ENCODE measurements at places on chromosomes 13 and 19.

DNA sequence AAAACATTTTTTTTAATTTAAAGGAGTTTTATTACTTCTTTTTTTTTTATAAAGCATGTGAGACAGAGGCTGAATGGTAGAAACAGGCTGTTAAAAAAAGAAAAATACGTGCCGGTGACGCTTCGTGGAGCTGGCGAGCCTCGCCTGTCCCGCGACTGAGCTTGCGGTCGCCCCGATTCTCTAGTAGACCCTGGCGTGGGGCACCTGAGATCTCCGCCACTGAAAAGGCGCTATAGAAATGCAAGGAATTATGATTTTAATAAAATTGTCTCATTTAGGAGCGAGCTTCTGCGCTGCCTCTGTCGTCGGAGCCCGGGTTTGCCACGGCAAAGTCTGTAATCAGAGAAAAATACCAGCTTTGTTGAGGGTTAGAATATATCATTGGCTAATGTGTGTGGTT lies 18.4 kb downstream of the NFIX start:
- no peak for DNase-seq

- no peak for DNase-seq
Observed at GRCh38 chr19:15897026-15897737, 692 bp downstream of the CYP4F2 start.

- no peak for DNase-seq
Observed at GRCh38 chr13:41199526-41199925, 5.2 kb upstream of the KBTBD7 start.

DNA sequence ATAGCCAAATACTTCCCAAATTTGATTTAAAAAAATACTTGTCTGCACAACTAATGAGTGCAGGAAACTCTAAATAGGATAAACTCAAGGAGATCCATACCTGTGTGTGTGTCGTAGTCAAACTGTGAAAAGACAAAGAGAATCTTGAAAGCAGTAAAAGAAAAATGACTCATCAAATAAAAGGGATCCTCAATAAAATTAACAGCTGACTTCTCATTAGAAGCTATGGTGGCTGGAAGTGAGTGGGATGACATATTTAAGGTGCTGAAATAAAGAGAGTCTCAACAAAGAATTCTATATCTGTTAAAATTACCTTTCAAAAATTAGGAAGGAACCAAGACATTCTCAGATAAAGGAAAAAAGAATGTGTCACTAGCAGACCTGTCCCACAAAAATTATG lies 13.7 kb downstream of the RNASEH2B start:
- no peak for DNase-seq
